ENCODE measurements at places on chromosomes 2 and 18.

DNA sequence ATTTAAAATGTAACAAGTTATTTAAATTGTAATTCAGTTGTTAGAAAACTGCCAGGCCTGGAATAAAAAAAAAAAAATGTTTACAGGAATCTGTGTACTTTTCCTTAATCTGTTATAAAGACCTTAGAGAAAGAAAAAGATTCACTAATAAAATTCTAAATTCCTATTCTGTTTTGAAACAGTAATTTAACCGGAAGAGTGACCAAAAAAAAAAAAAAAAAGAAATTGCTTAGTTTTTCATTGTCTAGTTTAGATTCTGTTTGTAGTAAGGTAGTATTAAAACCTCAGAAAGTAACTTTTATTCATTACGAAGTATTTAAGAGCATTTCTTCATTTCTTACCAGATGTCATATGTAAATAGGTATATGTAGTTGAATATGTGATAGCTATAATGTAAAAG, 2.5 kb downstream of the REL start:
- no peak for DNase-seq

- DNase-seq, result no peak
Measured at GRCh38 chr2:152437276-152438108, 102.5 kb downstream of the FMNL2 start.

DNA sequence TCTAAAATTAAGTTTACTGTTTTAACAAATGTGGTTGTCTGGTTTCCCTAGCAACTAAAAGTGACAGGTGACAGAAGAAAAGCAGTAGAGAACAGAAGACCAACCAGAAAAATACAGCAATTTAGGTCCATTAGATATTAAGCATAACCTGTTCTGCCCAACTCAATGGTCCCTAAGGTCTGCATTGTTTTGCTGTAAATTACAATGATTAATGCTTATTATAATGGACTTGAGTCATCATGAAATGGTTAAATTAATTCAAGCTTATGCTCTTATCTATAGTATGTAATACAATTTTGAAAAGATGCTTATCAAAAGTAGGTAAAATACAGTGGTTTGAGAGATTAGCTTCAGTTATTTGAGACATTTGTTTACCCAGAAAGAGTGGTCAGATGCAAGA, 378.0 kb downstream of the GRB14 start:
- no peak for DNase-seq

DNA sequence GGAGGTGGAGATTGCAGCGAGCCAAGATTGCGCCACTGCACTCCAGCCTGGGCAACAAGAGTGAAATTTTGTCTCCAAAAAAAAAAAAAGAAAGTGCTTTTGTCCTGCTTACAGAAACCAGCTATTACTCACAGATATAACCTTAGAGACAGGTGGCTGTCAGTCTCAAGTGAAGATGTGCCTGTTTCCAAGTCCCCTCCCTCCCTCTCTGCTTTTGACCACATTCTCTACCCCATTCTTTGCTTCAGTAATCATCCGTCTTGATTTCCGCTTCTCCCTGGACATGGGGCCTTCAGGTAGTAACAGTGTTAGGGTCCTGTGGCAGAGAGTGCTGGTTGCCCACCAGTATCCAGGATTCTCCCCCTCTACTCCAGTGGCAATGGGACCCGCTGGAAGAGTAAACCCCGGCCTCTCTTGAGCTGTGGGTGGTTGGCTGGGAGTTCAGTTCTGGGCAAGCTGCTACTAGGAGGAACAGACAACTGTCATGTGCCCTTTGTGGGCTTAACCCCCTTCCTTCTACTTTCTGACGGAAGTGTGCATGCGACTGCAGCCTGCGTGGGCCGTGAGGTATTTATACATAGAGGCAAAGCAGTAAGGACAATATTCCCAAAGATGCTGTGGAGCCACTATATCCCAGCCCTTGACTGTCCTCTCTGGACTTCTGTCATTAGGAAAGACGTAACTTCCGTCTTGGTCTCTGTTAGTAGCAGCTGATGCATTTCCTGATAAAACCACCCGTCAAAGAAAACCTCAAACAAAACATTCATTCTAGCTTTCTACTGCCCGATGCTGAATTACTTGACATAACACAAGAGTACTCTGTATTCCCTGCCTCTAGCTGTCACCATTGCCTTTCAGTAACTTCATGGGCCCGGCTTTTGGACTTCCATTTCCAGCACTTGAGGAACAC, 17.8 kb downstream of the PDCL3 start:
- DNase-seq, result peak; percentile 8

- DNase-seq, result no peak
Measured at GRCh38 chr2:73176205-73176880, 26.0 kb upstream of the NOTO start.

GRCh38 chr2:232211743-232212686, 166.5 kb upstream of the ALPP start:
- DNase-seq, result no peak

- DNase-seq, result no peak
Measured at GRCh38 chr2:181070119-181070835, 89.9 kb downstream of the UBE2E3 start.

- peak; percentile 32 for DNase-seq
Measured at GRCh38 chr18:23143016-23143814, 7.9 kb downstream of the CABLES1 start.

- no peak for DNase-seq
Measured at GRCh38 chr18:5145168-5145825, 51.8 kb downstream of the AKAIN1 start.
